Epithelial cell of esophagus (primary cell): ENCODE measurements at places on chromosomes 7 and 10.

DNA sequence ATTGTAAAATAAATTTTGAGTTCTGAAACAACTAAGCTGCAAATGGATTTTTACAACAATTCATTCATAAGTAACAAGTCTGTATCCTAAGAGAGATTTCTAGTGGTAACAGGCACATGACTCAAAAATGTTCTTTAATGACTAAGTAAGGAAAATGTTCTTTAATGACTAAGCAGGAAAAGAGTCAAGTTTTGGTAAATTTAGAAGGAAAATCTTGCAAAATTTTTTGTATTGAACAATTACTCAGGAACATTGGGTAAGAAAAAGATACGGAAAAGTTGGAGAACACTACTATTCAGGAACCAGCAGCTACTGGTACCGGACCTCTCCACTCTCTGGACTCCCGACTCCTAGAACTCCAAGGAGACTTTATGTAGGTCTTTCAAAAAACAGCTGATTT lies 33.5 kb downstream of the HYCC1 start:
- peak; percentile 55 for DNase-seq

GRCh38 chr7:30992414-30992813 lies 28.7 kb downstream of the GHRHR start:
- DNase-seq = peak; percentile 71

GRCh38 chr7:12607134-12607533 lies 36.6 kb downstream of the SCIN start:
- no peak for DNase-seq

- DNase-seq = peak; percentile 93
These were observed 2.1 kb upstream of the ADAM8 start for GRCh38 chr10:133278577-133279265.

GRCh38 chr7:158067219-158067930 lies 520.2 kb downstream of the PTPRN2 start:
- no peak for DNase-seq

- peak; percentile 1 for DNase-seq
These were observed 995 bp upstream of the CFTR start for GRCh38 chr7:117478836-117479224.

DNA sequence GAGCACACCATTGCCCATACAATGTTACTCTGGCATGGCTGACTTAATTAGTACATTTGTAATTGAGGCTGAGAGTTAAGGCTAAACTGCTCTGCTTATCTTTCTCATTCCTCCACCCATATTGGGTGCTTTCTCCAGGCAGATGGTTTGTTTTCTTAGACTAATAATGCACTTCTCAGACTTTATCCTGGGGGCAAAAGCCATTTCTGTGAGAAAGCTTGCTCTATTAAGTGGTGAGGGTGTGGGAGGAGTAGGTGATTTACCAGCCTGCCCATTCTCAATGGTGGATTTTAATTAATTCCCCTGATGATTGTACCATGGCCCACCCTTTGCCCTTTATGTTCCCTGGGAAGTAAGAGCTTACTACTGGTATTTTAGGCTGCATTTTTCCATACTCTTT lies 174.8 kb downstream of the FOXP2 start:
- DNase-seq = peak; percentile 5

GRCh38 chr10:110267276-110267675 lies 37.4 kb downstream of the SMNDC1 start:
- no peak for DNase-seq

- DNase-seq = peak; percentile 31
These were observed 1213.2 kb downstream of the XPNPEP1 start for GRCh38 chr10:108709927-108710722.

GRCh38 chr10:123287594-123288247 lies 133.5 kb downstream of the BUB3 start:
- peak; percentile 95 for DNase-seq

- peak; percentile 84 for DNase-seq
These were observed 38.2 kb upstream of the ANK3 start for GRCh38 chr10:60427709-60428386.

DNA sequence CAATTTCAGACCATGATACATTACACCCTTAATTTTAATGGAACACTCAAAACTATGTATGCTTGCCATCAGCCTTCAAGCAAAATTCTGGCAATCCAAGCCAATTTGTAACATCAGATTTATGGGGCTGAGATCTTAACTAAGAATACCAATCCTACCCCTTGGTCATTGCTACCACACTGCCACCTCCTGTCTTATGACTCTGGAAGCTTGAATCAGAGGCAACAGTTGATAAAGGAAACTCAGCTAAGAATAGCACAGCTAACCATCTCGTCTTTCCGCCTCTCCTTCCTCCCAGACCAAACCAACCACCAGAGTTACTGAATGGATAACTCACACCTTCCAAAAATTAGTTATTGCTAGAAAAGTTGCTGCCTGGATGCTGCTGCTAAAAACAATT lies 7.4 kb downstream of the IGF2BP3 start:
- peak; percentile 49 for DNase-seq

- DNase-seq = peak; percentile 86
These were observed at the start of gene CUL1 for GRCh38 chr7:148698397-148699023. TSS of gene CUL1 (plus strand) at chr7:148698903. CDS start at chr7:148730123, 31,220 bp downstream.

DNA sequence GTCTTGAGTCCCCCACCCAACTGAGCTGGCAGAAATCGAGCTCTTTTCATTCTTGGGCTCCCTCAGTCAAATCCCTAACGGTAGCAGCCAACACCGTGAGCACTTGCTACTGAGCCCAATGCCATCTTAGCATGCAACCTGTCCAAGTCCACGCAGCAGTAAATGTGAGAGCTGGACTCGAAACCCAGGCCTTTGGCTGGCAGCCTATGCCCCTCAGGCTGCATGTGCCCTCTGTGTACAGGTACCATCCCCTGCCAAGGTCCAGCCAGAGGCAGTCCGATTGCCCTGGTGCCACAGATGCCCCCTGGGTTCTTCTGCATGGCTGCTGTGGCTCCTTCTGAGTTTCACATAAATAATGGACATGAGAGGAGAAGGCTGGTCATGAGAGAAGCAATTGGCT lies 1.2 kb upstream of the TMEM273 start:
- DNase-seq = no peak

GRCh38 chr10:69685802-69686585 lies 55.9 kb downstream of the FAM241B start:
- DNase-seq = peak; percentile 7

- DNase-seq = peak; percentile 74
These were observed 7.0 kb downstream of the NAT16 start for GRCh38 chr7:101172854-101173751.

GRCh38 chr7:107957436-107957835 lies 45.5 kb downstream of the LAMB1 start:
- DNase-seq = no peak

- DNase-seq = no peak
These were observed 112.3 kb downstream of the ARHGAP12 start for GRCh38 chr10:31816318-31816717.

- no peak for DNase-seq
These were observed 202.4 kb upstream of the NEBL start for GRCh38 chr10:21099291-21100062.

DNA sequence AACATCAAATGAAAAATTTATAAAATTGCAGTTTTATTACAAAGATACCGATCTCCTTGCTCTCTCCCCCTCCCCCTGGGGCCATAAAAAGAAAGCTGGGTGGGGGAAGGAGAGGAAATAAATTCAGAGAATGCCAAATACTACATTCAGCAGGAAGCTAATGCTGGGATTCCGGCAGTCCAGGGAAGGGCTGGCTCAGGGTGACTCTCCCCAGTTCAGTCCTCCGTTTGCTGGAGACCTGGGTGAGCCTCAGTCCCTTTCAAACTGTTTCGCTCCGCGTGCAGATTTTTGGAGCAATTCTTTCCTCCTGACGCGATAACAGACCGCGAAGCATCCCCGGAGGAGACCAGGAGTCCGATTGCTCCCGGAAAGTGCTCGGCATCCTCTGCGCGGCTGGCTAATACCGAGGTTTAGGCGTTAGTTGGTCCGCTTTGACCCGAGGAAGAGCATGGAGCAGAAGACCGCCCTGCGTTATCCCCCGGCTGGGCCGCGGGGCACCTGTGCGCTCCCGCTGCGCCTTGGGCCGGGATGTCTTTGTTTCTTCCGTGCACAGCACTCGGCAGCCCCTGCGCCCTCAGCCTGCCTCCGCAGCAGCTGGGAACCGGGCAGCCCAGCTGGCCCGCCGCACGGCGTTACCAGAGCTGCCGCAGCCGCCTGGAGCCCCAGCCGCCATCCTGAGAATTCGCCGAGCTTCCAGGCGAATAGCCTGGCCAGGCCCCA lies 3.9 kb upstream of the HOXA2 start:
- DNase-seq = no peak

DNA sequence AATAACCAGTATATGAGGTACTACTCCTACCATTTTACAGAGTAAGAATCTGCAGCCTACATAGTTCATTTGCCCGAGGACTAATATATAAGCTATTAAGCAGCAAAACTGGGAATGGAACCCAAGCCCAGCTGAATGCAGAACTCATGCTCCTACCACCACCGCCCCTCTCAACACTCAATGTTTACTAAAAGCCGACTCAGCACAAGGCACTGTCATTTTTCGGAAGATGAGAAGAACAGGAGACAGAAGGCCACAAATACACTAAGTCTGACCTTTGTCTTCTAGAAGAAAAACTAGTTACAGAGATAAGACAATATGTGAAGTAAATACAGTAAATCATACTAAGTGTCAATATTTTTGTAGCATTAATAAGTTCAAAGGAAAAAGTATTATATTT lies 40.6 kb upstream of the SLIT1 start:
- DNase-seq = no peak

GRCh38 chr10:27687326-27687725 lies 58.3 kb downstream of the MKX start:
- DNase-seq = no peak

DNA sequence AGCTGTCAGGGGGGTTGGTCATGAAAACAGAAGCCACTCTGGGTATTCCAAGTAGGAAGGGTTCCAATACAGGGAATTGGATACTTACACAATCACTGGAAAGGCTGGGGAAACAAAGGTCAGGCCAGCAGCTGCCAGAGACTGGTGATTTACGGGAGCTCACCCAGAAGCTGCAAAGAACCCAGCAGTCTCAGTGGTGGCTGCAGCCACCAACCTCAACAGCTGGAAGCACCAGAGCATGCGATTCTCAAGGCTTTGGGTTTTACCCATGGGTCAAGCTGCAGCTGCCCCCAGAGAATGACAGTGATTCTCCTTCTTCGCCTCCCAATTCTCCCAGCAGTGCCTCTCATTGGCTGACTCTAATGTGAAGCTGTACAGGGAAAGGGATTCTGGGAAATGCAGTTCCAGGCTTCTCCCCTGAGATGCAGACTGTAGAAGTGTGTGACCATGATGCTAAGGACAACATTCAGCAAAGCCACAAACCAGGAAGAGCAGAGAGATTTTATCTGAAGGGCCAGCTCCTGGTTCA lies 107.2 kb upstream of the TCF7L2 start:
- no peak for DNase-seq

DNA sequence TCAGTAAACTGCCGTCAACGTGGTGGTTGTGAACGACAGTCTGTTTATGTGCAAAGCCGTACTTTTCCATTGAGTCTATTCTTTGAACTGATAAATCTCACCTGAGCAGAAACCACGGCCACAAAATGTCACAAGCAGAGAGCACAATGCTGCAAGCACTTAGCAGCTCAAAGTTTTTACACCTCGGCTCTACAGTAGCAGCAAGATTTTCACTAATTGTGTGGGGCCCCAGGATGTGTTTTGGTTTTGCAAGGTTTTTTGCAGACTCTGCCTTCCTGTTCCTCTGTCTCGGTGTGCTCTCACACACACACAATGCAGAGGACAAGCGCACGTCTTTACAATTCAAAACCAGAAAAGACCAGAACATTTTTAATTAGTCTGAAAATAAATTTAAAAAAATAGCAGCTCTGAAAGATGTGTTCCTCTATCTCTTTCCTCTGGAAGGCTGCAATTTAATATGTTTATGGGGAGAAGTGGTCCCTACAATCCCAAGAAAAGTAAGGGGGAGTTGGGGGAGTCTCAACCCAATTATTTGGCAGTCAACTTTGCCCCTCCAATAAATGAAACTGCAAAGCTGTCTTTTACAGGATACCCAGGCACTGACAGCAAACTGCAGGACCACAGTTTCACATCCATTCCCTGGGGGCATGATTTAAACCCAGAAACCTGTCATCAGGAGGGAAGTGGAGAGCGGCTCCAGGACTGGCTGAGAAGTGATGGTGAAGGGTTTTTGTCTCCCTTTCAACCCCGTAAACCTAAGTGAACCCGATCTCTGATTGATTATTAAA lies 73.8 kb upstream of the SFMBT2 start:
- no peak for DNase-seq

GRCh38 chr7:23212841-23213240 lies 31.0 kb downstream of the NUP42 start:
- DNase-seq = no peak

DNA sequence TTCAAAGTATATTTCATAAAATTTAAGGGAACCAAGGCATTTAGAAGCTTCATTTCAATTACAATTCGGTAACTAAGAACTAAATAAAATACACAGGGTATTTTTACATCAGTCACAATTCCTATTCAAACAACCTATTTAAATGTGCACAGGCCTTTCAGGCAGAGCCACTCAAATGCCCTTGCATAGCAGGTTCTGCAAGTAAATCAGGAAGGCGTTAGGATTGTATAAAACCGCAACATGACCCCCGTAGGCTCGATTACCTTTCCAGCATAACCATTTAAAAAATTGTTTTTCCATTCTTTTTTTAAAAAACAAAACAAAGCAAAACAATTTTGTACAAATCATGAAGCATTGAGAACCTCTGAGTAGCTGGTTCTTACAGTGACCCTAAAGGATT lies 289.9 kb upstream of the SP8 start:
- peak; percentile 78 for DNase-seq

GRCh38 chr7:101882005-101882421 lies 64.6 kb downstream of the CUX1 start:
- peak; percentile 96 for DNase-seq

- DNase-seq = no peak
These were observed 124.4 kb upstream of the ITGB1 start for GRCh38 chr10:33082373-33082895.

DNA sequence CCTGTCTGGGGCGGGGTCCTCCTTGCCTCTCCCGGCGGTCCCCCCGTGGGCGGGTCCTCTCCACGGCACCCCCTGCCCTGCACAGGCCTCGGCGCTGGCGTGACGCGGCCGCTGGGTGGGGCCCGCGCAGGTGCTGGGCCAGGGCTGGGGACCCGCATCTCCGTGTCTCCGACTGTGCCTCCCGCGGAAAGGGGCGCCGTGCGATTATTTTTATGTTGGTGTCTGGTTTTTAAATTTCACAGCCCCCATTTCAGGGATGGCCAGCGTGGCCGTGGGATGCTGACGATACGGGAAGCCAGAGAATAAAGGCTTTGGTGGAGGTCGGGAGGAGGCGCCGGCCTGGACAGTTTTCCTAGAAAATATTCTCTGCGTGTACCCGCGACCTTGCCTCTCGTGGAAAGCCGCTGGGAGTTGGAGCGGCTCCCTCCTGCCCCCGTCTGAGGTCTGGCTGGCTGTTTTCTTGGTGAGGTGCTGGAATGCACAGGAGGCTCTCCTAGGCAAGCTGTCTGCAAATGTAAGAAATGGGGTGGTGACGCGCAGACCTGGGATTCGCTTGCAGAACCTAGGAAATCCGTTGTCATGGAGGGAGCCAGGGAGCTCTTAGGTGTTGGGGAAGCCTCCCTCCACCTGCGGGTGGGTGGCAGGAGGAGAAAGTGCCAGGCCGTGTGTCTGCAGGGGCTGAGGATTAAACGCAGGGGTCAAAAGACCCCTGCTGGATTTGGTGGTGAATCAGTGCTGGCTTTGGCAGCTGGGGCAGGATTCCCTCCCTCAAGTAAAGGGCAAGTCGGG lies 28.7 kb upstream of the JAKMIP3 start:
- DNase-seq = peak; percentile 27
